Vagina (tissue), 2 donors: ENCODE measurements at places on chromosomes 1 and 21.

- H3K4me1 ChIP-seq: peaks cover 5% of the 10 kb centered on the region
- H3K36me3 ChIP-seq: no peaks in the 10 kb centered on the region
- H3K27me3 ChIP-seq: no peaks in the 10 kb centered on the region
- no peak overlapping the region for H3K4me3 ChIP-seq
Observed at GRCh38 chr1:54163573-54163972, 10.8 kb upstream of the CDCP2 start.

- H3K27ac ChIP-seq: no peak overlapping the region
- H3K36me3 ChIP-seq: no peaks in the 10 kb centered on the region
- no peak for DNase-seq
- H3K4me3 ChIP-seq: no peak overlapping the region
- no peaks in the 10 kb centered on the region for H3K27me3 ChIP-seq
Observed at GRCh38 chr1:111281411-111281810, 9.2 kb upstream of the CHIA start.

- no peak for DNase-seq
- no peaks in the 10 kb centered on the region for H3K27me3 ChIP-seq
- H3K4me3 ChIP-seq: no peak overlapping the region
- no peaks in the 10 kb centered on the region for H3K4me1 ChIP-seq
- no peaks in the 10 kb centered on the region for H3K36me3 ChIP-seq
Observed at GRCh38 chr1:64410217-64410616, 59.7 kb upstream of the CACHD1 start.

DNA sequence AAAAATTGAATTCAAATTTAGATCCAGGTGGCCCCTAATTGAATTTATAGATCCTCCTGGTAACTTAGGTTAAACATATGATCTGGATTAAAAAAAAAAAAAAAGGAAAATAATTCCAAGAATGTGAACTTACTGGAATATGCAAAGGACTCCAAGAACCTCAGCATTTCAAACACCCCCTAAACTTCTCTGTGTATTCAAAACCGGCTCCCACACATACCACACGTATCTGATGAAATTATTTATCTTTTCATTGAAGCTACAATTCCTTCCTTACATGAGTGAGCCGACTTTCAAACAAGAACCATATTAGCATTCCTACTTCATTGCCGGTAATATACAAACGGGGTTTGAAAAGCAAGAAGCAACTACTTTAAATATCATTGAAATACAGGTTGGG, 61.4 kb upstream of the FMN2 start:
- no peak overlapping the region for H3K27ac ChIP-seq
- no peak overlapping the region for H3K4me3 ChIP-seq
- DNase-seq: no peak
- no peaks in the 10 kb centered on the region for H3K27me3 ChIP-seq
- no peaks in the 10 kb centered on the region for H3K4me1 ChIP-seq

DNA sequence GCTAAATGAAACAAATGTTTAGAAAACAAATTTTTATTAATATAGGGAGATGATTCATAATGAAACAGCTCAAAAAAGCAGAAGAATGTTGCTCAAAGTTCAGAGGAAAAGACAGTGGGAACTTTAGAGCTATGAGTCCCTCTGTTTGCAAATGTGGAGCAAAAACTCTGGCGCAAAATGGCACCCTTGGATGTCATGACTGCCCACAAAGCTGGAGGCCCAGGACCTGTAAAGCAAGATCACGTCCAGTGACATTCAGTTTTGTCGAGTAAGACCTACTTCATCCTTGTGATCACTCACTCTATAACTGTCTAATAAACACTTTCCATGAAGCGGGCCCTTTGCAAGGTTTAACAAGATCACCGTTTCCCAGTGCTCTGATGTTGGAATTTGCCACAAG, 9.1 kb upstream of the EXO1 start:
- no peaks in the 10 kb centered on the region for H3K36me3 ChIP-seq
- H3K4me3 ChIP-seq: no peak overlapping the region
- no peaks in the 10 kb centered on the region for H3K4me1 ChIP-seq
- no peak overlapping the region for H3K27ac ChIP-seq
- DNase-seq: no peak

DNA sequence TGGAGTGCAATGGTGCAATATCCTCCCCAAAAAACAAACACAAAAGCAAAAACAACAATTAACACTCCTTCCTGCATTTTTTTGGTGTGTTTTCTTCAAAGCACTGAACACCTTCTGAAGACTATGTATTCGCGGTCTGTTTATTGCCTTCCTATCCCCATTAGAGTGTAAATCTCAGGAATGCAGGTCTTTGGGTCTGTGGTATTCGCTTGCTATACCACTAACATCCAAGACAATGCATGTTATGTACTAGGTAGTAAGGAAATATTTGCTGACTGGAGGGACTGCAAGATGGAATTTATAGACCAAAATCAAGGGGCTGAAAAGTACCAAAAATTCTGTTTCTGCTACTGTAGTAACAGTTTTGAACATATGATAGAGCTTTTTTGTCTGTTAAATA, 299.4 kb downstream of the RYR2 start:
- no peaks in the 10 kb centered on the region for H3K4me1 ChIP-seq
- no peaks in the 10 kb centered on the region for H3K36me3 ChIP-seq
- no peaks in the 10 kb centered on the region for H3K27me3 ChIP-seq
- H3K27ac ChIP-seq: no peak overlapping the region

DNA sequence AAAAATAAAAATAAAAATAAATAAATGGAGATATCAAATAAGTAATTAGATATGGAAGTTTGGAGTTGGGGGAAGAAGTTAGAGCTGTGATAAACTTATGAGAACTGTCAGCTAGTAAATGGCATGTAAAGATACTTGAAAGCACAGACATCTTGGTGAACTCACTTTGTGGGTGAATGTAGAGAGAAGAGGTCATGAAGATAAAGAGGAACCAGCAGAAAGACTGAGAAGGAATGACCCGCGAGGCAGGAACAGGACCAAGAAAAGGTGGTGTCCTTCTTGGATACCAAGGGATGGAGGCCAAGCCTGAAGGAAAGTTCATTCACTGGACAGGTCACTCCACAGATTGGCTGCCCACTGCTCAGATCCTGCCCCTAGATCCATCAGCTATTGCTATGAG, 4.7 kb upstream of the CAPZB start:
- no peaks in the 10 kb centered on the region for H3K36me3 ChIP-seq
- no peaks in the 10 kb centered on the region for H3K27me3 ChIP-seq
- peaks cover 31% of the 10 kb centered on the region for H3K4me1 ChIP-seq
- H3K4me3 ChIP-seq: no peak overlapping the region

GRCh38 chr1:196007763-196008162, 600.5 kb downstream of the KCNT2 start:
- H3K36me3 ChIP-seq: no peaks in the 10 kb centered on the region
- no peaks in the 10 kb centered on the region for H3K27me3 ChIP-seq
- H3K27ac ChIP-seq: no peak overlapping the region
- no peak for DNase-seq
- no peaks in the 10 kb centered on the region for H3K4me1 ChIP-seq

GRCh38 chr1:87927391-87928280, 599.0 kb downstream of the LMO4 start:
- H3K4me1 ChIP-seq: no peaks in the 10 kb centered on the region
- H3K36me3 ChIP-seq: no peaks in the 10 kb centered on the region
- no peak overlapping the region for H3K27ac ChIP-seq
- DNase-seq: no peak

DNA sequence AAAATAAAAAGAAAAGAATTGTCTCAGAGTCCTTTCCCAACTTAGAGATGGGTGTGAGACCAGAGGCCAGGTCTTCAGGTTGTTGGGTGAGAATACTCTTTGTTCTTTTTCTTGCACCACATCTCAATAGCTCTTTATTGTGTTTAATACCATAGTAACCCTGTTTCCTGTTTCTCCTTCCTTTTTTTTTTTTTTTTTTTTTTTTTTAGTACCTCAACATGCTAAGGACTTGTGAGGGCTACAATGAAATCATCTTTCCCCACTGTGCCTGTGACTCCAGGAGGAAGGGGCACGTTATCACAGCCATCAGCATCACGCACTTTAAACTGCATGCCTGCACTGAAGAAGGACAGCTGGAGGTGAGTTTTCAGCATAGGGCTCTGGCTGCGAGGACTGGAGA, 24.4 kb downstream of the CELF3 start:
- no peak for DNase-seq
- H3K4me1 ChIP-seq: no peaks in the 10 kb centered on the region
- no peak overlapping the region for H3K27ac ChIP-seq
- no peaks in the 10 kb centered on the region for H3K27me3 ChIP-seq

GRCh38 chr1:5915587-5916571, 76.3 kb downstream of the NPHP4 start:
- H3K27ac ChIP-seq: no peak overlapping the region
- peak; percentile 62 for DNase-seq
- no peaks in the 10 kb centered on the region for H3K27me3 ChIP-seq
- H3K4me1 ChIP-seq: no peaks in the 10 kb centered on the region

DNA sequence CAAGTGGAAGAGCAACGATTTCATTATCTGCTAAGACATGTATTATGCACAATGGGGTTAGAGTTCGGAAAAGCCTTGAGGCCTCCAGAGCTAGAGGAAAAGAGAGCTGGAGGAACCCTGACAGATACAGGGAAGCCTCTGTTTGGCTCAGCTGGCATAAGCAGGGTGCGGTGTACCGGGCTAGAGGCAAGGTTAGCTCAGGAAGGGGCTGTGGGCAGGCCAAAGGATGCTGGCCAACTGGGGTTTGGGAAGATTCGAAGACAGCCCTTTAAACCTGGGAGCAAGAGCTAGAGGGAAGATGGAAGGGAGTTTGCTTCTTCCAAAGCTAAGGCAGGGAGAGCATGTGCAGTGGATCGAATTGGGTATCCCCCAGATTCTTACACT, 107.6 kb upstream of the TLR5 start:
- peak; percentile 58 for DNase-seq
- H3K27ac ChIP-seq: no peak overlapping the region
- no peak overlapping the region for H3K4me3 ChIP-seq
- no peaks in the 10 kb centered on the region for H3K27me3 ChIP-seq
- H3K36me3 ChIP-seq: no peaks in the 10 kb centered on the region
- no peaks in the 10 kb centered on the region for H3K4me1 ChIP-seq

DNA sequence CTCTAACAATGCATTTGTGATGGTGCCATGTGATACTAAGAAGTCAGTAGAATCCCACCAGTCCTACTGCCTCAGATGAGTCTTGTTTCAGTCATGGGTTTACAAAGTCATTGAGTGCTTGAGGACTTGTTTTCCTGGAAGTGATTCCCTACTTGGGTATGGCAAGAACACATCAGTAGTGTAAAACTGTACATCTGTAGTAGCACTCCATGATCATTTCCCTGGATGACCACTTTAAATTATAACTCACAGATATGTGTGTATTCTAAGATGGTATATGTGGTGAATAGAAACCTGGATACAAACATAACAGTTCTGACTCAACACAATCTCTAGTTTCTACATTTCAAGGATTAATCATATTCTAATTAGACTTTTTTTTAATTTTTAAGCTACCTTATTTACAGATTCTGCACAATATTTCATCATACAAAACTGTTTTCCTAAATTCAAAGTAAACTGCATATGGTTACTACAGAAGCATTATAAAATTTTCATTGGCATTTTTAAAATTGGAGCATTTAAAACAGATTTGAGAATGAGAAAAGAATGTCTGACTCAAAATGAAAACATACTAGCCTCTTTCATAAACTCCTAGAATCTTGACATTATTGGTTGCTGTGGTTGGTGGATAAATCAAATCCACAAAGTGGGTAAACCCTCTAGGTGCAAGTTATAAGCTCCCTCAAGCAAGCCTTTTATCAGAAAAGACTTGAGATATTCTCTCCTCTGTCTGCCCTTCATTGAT, 6.8 kb upstream of the PSMG1 start:
- no peak for DNase-seq
- no peak overlapping the region for H3K4me3 ChIP-seq
- no peaks in the 10 kb centered on the region for H3K4me1 ChIP-seq
- H3K36me3 ChIP-seq: no peaks in the 10 kb centered on the region
- no peaks in the 10 kb centered on the region for H3K27me3 ChIP-seq

DNA sequence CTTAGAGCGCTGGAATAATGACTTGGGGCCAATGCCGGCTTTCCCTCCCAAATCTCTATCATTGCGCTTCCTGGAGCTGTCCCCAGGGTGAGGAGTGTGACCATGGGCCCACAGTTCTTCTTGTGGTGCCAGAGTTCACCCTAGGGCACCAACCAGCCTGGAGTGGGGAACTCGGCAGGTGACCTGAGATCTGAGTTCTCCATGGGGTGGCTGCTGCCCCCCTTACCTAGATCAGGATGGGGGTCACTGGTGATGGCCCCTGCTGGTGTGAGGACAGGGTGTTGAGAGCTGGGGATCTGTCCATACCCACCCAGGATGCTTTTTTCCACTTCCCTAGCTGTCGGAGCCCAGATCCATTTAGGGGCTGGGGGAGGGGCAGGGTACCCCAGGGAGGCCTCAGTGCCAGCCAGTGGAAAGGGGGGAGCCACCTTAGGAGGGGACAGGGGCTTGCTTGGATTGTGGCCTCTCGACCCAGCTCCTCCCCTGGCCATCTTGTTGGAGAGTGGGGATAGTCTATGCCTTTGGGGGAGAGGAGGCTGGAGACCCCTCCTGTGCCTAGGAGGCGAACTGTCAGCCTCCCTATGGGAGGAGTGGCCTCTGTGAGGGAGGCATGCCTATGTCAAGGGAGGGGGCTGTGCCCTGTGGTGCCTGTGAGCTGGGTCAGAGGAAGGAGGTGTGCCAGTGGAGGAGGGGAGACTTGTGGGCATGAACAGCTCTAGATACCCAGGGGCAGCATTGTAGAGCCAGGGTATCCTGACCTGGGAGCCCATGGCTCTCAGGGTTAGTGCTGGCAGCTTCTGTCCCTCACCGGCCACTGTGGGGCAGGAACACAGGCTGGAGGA, 1.7 kb downstream of the FOXO6 start:
- no peaks in the 10 kb centered on the region for H3K36me3 ChIP-seq
- no peak overlapping the region for H3K27ac ChIP-seq
- H3K4me3 ChIP-seq: peak overlapping the region; percentile 51
- H3K27me3 ChIP-seq: no peaks in the 10 kb centered on the region

DNA sequence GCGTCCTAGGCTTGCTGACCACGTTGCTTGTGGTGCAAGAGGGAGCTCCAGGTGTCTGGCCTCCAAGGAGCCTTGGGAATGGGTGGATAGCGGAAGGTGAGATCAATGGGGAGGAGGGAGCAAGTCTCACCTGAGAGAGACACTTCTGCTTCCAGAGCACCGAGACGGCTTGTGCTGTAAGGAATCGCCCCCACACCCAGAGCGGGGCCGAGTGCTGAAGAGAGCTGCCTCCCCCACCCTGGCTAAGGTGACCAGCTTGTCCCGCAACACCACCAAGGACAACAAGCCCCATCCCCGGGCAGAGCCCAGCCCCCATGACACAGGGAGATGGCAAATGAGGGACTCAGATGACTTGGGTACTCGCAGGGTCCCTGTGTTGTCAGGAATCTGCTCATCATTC, 485.6 kb downstream of the NPHP4 start:
- no peak overlapping the region for H3K4me3 ChIP-seq
- H3K4me1 ChIP-seq: peaks cover 34% of the 10 kb centered on the region
- no peaks in the 10 kb centered on the region for H3K27me3 ChIP-seq
- DNase-seq: no peak
